ENCODE measurements at places on chromosomes 2 and 18. TPM values are rescaled to one million over a fixed set of nuclear protein-coding genes. Genes with fewer than 3 reads are reported as not detected.

Gene KCNIP3
- total RNA-seq: under 0.01 TPM

Gene KCNE4
- 0.26 TPM for total RNA-seq

Gene TNFRSF11A
- total RNA-seq: under 0.01 TPM

Gene RGPD4
- total RNA-seq: not detected

Gene GREB1
- under 0.01 TPM for total RNA-seq

Gene SERPINB3
- 22.4 TPM for total RNA-seq

Gene GALNT14
- 12.4 TPM for total RNA-seq

Gene SERPINB4
- total RNA-seq: 15.7 TPM

Gene RAD51AP2
- total RNA-seq: 0.13 TPM

Gene ARHGAP15
- total RNA-seq: not detected

Gene IL18R1
- total RNA-seq: 5.3 TPM
